Stimulated activated CD4-positive, alpha-beta T cell treated with anti-CD3 and anti-CD28 coated beads, Interleukin-15, amount 100 ng/mL, for 24 hours (primary cell): ENCODE measurements at places on chromosomes 5 and 9.

GRCh38 chr9:126616521-126616976 is 2.8 kb downstream of the LMX1B start:
- DNase-seq, result no peak

- no peak for DNase-seq
Observed at GRCh38 chr9:40911647-40912046, 216.8 kb downstream of the FOXD4L6 start.

DNA sequence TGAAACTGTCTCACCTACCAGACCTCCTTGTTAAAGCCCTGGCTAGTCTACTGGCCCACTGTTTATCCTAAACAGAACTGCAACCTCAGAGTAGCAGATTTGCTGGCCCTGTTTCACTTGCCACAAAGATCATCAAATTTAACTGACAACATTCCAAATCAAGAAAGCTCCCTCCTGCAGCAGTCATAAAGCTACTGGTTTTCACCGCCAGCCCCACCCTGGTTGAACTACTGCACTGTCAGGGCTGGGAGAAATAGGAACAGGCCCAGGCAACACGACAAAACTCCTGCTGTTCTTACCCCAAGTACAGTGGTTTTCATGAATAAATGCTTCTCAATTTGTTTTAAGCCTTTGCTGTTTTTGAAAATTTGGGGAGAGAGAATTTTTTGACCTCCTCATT is 63.0 kb downstream of the NR6A1 start:
- no peak for DNase-seq

DNA sequence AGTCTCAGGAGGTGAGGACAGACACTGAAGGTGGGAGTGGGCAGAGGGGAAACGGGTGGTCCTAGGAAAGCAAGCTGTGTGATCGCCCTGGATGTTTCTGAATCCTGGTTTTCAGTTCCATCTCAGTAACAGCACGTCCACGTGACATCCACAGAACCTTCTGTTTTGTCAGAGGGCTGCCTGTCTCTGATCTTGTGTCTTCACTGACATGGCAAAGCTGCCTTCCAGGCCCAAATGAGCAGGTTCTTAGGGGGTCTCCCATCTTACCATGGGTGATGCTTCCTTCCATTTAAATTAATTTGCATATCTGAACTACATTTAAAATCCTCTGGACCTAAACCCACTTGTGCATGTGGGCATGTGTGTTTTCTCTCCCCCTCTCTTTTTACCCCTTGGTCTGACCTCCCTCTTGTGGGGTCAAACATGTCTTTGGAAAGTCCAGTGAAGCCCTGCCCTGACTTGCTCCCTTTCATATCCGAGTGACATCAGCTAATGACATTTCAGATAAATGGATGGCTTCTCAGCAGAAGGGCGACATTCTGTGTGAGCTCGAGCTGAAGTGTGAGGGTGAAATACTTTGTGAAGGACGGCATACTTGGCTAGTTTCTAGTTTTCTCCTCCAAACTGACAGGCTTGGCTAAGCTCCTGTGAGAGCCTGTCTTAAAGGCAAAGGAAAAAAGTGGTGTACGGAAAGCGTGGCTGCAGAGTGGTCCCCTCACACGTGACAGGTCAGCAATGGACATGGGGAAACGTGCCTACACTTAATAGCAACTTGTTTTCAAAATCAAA is 204.8 kb upstream of the S1PR3 start:
- no peak for DNase-seq

- DNase-seq, result no peak
Observed at GRCh38 chr5:7321724-7322123, 74.2 kb upstream of the ADCY2 start.

DNA sequence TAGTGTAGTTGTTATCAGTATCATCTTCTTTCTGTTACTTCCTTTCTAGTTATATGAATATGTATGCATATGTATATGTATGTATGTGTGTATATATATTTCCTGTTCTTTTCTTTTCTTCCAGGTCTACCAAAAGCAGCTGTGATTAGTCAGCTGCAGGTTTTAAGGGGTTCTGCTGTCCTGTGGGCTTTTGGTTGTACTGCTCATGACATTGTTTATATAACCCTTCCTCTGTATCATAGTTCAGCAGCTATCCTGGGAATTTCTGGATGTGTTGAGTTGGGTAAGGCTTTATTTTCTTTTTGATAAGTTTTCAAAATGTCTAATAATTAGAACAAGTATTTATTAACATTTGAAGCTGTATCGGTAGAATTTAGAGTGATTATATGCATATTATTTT is 23.2 kb downstream of the SLC27A6 start:
- DNase-seq, result no peak

- no peak for DNase-seq
Observed at GRCh38 chr5:137621861-137622823, 113.7 kb downstream of the KLHL3 start.

DNA sequence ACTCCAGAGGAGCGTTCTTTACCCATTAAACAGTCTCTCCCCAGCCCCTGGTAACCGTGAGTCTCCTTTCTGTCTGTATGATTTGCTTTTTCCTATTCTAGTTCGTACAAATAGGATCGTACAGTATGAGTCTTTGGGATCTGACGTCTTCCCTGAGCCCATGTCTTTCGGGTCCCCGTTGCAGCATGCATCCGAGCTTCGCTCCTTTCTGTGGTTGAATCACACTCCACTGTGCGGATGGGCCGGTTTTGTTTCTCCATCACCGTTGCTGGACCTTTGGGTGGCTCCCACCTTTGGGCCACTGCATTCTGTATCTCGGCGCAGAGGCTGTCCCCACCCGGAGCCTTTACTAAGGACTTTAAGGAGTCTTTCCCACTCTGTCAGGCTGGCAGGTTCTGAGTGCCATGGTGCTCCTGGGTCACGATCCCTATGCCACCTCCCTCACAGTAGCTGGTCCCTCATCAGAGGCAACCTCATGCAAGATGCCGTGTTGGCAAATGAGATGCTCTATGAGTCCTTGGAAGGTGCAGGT is 145.7 kb upstream of the COL5A1 start:
- no peak for DNase-seq

DNA sequence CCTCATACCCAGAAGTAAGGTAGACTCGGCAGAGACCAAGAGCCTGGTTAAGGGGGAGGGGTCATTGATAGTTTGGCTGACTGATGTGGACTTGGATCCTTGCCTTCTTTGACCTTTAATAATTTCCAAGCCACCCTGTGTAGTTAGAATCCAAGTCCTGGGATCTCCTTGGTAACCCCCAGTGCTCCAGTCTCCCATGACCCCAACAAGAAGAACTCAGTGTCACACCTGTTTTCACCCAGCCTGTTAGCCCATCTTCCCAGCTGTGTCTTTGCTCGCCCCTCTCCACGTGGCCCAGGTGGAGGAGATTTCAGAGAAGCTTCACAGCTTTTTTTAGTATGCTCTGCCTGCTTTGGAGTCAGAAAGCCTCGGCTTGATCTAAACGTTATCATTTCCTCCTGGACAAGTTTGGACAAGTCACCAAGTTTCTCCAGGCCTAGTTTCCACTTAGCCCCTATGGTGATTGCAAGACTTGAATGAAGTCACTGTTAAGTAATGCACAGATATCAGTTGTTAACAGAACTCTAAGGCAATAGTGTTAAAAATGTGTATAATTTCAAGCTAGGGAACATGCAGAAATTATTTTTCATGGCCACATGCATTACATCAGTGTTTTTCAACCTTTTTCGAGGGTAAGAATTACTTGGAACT is 170.0 kb downstream of the TMEM38B start:
- DNase-seq, result no peak

DNA sequence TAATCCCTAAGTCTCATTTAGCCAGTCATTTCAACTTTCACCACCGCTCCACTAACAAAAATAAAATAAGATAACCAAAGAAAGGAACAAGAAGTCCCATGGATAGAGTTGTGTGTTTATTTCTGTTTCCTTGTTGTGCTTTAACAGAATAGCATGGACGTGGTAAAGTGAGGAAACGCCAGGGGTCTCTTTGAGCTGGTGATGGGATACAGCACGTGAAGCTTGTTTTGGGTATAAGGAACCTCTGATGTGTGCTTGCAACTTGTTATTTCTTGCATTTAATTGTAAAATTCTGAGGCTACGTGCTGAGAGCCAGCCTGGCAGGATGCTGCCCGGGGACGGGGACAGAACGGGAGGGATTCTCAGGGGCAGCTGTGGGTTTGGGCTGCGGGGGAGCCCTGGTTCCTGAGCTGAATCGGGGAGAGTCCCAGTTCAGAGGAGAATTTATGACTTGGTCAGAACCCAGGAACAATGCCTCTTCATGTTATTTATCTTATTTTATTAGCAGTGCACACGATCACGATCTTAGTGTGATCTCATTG is 63.4 kb downstream of the ANKRD33B start:
- no peak for DNase-seq

DNA sequence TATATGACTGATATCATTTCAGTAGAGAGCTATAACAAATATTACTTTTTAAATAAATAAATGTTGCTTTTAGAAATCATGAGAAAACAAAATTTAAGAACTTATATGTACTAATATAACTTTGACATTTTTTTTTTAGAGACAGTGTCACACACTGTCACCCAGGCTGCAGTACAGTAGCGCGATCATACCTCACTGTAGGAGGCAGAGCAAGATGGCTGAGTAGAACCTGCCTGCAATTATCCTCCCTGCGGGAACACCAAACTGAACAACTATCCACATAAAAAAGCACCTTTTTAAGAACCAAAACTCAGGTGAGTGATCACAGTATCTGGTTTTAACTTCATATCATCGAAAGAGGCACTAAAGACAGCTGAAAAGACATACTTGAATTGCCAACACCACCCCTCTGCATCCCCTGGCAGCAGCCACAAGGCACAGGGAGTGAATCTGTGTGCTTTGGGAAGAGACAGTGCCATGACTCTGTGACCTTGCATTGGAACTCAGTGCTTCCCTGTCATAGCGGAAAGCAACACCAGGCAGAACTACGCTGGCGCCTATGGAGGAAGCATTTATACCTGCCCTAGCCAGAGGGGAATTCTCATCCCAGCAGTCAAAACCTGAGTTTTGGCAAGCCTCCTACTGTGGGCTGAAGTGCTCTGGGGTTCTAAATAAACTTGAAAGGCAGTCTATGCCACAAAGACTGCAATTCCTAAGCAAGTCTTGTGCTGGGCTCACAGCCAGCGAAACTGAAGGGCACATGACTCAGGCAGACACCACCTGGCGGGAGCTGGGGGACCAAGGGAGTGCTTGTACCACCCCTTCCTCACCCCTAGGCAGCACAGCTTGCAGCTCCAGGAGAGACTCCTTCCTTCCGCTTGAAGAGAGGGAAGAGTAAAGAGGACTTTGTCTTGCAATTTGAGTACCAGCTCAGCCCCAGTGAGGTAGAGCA is 142.7 kb downstream of the FBXL17 start:
- DNase-seq, result no peak

GRCh38 chr5:68381060-68381459 is 165.5 kb downstream of the PIK3R1 start:
- DNase-seq, result no peak

- no peak for DNase-seq
Observed at GRCh38 chr9:95721061-95721531, 154.4 kb upstream of the ERCC6L2 start.

GRCh38 chr5:109900911-109901627 is 211.3 kb downstream of the MAN2A1 start:
- DNase-seq, result no peak

- DNase-seq, result no peak
Observed at GRCh38 chr5:75031366-75031765, 21.0 kb downstream of the GCNT4 start.

GRCh38 chr5:147055089-147055826 is 176.7 kb upstream of the PPP2R2B start:
- DNase-seq, result no peak

GRCh38 chr9:101495810-101496209 is 37.8 kb upstream of the RNF20 start:
- no peak for DNase-seq

GRCh38 chr5:36242534-36243485 is 1.1 kb upstream of the NADK2 start:
- DNase-seq, result peak; percentile 18

GRCh38 chr9:86464242-86464641 is 110.0 kb upstream of the TUT7 start:
- DNase-seq, result no peak

DNA sequence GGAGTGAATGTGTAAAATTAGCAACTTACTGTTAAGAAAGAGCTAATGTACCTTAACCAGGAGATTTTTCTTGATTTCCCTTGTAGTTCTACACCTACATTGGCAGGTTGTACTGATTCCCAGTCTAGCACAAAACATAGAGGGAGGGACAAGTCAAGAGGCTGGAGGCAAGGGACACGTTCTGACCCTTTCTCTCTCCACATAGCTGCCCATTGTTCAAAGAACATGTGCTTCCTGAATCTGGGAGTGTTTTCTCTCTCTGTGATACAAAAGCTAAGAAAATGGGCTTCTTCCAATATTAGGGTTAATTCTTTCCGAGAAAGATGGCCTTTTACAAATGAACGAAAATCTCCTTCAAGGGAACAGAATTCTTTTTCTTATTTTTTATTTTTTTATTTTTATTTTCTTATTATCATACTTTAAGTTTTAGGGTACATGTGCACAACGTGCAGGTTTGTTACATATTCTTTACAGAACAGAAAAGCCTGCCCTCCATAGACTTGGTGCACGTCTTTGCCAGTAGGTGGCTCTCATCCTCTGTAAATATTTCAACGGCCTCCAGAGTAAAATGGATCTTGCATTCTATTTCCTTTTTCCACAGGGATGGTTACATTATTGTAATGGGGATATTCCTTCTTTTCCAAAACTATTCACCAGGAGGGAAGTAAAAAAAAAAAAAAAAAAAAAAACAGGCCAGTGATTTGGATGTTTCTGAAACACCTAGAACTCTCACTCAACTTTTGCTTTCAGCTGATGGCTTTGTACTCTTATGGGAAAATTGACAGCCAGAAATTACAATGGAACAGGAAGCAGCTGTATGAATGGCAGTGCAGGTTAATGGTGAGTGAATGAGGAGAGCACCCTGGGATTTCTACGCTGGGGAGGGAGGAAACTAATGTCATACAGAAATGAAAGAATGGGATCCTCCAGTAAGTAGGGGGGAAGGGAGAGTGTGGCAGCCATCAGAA is 13.1 kb upstream of the IFNA5 start:
- peak; percentile 36 for DNase-seq

DNA sequence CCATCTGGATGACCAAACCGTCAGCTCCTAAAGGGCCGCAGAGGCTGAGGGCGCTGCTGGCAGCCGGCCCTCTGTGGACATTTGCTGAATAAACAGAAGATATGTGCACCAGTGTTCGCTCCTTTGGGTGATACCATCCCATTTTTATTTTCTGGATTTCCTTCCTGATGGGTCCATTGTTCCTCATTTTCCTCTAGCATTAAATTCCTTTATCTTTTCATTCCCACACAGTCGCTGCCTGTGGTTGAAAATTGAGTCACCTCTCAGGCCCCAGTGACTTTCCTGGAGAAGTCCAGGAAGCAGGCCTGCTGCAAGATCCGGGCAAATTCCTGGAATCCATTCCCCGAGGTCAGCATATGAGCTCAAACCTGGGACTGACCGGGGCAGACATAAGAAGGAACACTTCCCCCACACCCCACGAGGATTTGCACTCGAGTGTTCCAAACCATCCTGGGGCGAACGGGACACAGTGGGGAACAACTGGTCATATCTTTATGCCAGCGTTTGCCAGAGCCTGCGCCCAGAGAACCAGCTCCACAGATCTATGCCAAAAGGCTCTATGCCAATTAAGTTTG is 86.7 kb upstream of the PCA3 start:
- no peak for DNase-seq

- no peak for DNase-seq
Observed at GRCh38 chr9:109289931-109290330, 30.9 kb downstream of the EPB41L4B start.
